ENCODE measurements at places on chromosomes 11 and 22.
A peak's percentile ranks its signal among the peaks of the same experiment; 100 is the strongest.

DNA sequence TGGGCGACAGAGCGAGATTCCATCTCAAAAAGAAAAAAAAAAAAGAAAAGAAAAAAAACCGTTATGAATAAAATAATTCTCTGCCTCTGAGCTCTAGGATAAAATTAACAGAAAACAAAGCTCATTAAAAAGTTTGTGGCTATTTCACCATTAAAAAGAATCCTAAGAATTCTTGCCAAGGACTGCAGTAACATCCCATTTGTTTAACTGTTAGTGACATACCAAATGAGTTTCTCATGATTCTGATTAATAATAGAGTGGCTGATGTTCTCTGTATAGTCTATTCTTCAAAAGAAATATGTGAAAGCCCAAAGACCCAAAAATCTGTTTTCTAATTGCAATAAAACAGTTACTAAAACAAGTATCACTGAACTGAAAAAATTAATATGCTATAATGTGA is 19.7 kb downstream of the CLNS1A start:
- DNase-seq, result peak; percentile 38

- no peak for DNase-seq
Observed at GRCh38 chr11:60316317-60316716, 10.7 kb upstream of the MS4A6E start.

DNA sequence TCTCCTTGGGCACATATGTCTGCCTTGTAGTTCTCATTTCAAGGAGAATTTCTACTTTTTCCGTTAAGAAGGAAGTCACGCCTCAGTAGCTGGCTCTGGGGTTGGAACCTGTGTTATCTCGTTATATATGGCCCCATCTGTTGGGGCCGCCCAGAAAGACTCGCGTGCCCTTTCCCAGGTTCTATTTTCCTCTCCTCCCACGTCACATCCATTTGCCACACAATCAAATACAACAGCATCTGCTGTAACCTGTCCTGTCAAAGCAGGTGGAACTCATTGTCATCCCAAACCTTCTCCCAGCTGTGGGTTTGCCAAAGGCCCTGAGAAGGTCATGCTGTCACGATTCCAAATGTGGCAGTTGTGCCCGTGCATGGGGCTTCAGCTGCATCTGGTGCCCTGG is 213.1 kb upstream of the ZBED5 start:
- DNase-seq, result no peak

GRCh38 chr11:73034777-73035176 is 107.3 kb downstream of the FCHSD2 start:
- DNase-seq, result no peak

GRCh38 chr11:16920559-16920958 is 93.7 kb downstream of the PLEKHA7 start:
- no peak for DNase-seq

DNA sequence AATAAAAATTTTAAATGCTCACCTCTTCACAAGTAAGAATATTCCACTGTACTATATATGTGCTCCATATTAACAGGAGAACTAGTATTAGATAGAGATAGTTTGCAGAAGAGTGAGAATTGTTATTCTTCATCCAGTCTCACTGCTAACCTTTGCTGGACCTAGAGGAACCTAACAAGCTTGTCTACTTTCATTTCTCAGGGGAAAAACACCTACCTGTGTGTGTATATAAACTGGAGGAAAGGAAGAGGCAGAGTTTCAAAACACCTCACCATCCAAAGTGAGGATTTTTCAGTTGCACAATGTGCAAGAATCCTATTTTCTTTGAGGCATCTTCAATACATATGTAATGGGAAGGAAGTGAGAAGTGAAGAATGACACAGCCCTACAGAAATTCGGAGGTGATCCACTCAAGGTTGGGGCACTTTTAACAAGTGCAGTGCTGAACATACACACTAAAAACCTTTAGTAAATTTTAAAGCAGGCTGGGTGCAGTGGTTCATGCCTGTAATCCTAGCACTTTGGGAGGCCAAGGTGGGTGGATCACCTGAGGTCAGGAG is 52.4 kb downstream of the SYTL2 start:
- DNase-seq, result no peak

GRCh38 chr11:118015385-118015841 is 29.2 kb downstream of the IL10RA start:
- no peak for DNase-seq

DNA sequence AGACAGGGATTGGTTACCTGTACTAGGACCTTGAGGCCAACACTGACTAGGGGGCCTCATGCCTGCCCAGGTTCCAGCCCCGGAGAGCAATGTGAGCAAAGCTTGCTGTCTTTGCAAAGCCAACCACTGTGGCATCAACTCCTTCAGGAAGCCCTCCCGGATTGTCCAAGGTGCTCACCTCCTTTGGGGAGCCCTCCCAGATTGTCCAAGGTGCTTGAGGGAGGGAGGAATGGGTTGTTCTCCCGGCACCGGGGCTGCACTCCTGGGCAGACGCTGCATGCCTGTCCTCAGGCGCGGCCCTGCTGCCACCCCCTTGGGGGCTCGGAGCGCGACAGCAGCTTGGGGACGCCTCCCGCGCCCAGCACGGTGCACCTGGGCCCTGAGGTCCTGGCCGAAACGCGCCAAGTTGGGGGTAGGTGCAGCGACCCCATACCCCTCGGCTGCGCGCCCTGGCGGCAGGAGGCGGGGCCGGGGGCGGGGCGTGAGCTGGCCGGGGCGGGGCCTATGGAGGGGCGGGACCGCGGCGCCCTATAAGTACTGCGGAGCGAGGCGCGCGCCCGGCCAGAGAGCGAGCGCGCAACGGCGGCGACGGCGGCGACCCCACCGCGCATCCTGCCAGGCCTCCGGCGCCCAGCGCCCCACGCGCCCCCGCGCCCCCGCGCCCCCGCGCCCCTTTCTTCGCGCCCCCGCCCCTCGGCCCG is at the start of gene CD81:
CD81 (plus strand) TSS at position 560 of the 701 bp plus-strand sequence. CDS start 240 bp downstream, outside the sequence.
- no peak for DNase-seq

DNA sequence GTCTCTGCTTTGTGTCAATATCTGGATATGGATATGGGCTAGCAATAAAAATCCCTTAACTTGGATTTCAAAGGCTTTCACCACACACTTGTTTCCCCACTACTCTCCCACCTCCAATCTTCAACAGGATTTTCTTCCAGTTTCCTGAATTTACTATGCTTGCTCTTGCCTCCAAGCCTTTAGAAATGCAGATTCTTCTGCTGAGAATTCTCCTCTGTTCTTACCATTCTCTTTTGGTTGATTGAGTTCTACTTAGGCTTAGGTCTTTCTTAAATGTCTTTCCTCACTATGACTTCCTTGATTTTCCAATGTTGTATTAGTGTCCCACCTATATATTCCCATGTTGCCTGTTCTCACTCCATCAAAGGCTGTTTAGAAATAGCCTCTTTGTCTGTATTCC is 1502.4 kb upstream of the TENM4 start:
- no peak for DNase-seq

- no peak for DNase-seq
Observed at GRCh38 chr11:122159173-122159721, 43.2 kb upstream of the BLID start.

GRCh38 chr11:33819278-33820035 is 45.1 kb upstream of the FBXO3 start:
- no peak for DNase-seq

DNA sequence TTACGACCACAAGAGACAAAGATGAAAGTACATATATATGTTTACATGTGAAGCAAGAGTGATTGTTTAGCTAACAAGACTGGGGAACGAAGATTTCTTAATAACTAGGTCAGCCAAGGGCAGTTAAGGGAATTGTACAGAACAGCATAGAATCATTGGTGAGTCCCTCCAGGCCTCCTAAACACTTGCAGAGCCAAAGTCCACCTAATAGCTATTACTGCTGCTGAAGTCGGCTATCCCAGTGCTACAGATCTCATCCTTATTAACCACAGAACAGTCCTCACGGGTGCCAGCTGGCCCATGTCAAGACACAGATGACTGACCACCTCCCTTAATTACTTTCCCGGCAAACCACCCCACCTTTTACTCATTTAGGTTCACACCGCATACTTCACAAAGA is 68.5 kb upstream of the OPCML start:
- no peak for DNase-seq

DNA sequence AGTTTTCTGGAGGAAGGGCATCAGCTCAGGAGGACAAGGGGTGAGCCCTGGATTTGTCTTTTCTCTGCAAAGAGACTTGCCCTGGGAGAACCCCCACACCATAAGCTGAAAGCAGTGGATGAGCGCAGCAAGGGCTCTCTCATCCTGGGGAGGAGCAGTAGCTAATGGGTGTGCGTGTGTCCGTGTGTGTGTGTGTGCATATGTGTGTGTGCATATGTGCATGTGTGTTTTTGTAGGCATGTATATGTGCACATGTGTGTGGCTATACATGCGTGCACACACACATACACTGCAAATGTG is 45.3 kb downstream of the SMIM38 start:
- DNase-seq, result no peak

- DNase-seq, result no peak
Observed at GRCh38 chr11:79470161-79470560, 29.3 kb upstream of the TENM4 start.

- DNase-seq, result no peak
Observed at GRCh38 chr11:15801616-15802015, 554.7 kb downstream of the SOX6 start.

GRCh38 chr11:74702383-74703007 is 28.7 kb downstream of the CHRDL2 start:
- peak; percentile 70 for DNase-seq

DNA sequence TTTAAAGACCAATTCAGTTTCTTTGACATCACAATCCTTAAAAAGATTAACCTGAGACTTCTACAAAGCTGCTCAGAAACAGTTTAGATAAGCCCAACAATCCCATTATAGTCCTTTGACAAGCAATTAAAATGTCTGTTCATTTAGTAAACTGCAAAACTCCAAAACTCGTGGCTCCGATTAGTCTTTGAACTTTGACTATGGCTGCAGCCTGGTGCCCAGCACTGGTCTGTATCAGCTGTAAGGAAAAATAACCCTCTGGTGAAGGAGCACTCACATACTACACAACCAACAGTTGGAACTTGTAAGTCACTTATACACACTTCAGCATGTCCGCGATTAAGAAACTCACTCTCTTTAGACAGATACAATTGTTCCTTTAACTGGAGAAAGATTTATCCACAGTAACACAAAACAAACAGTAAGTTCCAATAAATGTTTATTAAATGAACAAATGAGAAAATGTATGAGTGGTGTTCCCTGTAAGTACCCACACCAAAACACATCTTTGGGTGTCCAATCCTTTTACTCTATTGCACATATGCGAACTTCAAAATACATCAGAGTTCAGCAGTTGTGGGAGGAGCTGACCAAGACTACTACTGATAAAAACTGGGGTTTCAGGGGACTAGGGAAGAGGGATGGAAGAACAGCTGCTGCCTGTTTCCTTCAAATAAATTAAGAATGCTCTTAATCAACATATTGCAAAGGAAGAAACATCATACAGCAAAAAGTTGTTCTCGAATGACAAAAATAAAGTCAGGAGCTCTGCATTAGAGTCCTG is 36.4 kb downstream of the PITPNB start:
- no peak for DNase-seq

DNA sequence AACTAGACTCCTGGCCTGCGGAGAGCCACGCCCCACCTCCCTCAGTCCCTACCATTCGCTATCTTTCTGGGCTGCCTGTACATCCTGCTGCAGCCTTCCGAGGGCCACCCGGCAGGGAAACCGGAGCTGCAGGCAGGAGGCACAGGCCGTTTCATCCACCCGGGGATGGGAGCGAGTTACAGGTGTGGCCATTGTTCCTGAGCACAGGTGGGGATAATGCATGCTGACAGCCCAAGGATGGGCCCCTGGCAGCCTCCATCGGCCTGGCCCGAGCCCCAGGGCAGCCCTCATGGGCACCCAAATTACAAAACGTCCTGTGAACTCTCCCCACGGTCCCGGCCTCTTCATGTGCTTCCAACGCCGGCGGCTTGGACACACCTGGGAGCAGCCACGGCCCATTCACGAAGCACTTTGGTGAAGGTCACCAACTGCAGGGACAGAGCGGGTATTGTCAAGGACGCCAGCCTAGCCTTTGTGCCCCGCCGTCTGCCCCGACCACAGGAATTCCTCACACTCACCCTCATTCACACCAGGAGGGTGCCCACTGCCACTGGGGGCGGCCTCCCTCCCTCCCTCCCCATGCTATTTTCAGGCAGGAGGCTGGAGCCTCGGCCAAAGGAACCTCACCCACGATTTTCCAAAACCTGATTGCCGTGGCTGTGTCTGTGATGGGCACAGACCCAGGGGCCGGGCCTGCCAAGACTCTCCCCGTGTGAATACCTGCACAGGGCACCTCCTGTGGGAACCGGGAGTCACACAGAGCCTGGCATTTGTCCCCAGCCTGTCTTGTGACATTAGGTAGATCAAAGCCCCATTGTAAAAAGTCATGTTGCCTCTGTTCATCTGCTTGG is 42.1 kb upstream of the MYEOV start:
- DNase-seq, result peak; percentile 14
